Right cardiac atrium (tissue), 5 donors: ENCODE measurements at places on chromosomes 16 and 17.

GRCh38 chr17:37702598-37702997, 42.3 kb downstream of the HNF1B start:
- DNase-seq = no peak

- DNase-seq = no peak
These were observed 8.3 kb downstream of the XYLT2 start for GRCh38 chr17:50354198-50354597.

DNA sequence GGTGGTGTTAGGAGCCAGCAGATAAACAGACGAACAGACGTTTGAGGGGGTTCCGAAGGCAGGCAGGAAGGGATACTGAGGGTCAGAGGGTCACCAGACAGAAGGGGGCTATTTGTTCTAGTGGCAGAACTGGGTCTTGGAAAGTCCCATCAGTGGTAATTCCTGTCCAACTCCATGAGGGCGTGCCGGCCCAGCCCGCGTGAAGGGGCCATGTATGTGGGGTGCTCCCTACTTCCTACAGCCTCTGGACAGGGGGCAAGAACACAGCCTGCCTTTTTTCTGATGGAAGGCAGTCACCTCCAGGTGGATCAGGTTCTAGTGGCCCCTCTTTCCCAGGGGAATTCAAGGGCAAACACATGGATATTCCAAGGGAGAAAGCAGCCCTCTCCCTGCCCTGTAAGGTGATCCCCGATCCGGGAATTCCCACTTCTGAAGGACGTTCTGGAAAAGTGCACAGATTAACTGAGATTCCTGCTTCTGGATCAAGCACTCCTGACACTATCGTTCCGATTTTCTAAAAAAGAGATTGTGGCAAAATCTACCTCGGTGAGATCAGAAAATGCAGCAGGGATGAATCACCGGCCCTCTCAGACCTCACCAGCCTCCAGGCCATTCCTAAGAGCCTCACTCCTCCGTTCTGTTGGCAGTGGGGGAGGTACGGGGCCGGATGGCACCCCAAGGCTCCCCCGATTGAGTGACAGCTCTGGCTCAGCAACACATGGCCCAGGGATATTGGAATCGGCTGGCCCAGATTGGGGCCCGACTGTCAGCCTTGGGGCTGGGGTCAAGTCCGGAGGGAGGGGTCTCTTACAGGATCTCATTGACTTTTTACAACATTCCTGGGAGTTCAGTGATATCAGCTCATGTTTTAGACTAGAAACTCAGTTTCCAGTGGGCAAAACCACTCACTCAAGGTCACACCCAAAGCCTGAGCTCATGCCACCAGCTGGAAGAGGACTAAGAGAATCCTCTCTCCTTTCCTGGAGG, 12.4 kb downstream of the STX1B start:
- no peak for DNase-seq

- DNase-seq = no peak
These were observed 63.7 kb downstream of the SPAG9 start for GRCh38 chr17:51056813-51057510.
